ENCODE measurements at places on chromosomes 7 and 10.

- DNase-seq, result no peak
Measured at GRCh38 chr7:43612599-43613589, 30.0 kb downstream of the STK17A start.

DNA sequence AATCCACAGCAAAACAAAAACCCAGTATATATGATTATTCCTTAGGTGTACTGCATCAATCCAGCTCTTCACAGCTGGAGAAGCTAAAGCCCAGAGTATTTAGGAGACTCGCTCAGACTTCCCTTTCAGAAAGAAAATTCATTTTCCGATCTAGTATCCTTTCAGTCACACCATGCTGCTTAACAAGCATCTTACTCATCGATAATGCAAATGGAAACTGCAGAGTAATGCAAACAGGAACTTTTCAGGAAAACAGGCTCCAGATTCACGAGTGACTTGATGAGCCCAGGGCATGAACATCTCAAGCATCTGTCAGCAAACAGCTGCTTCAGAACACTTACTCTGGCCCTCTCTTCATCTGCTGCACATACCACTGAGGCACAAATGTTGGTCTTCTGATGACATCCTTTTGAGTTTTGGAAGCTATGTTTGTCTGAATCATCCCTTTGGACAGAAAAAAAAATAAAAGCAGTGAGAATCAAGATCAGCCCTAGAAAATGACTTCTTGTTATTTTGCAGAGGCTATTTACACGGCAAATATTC is 24.9 kb upstream of the ZC3HAV1L start:
- no peak for DNase-seq

DNA sequence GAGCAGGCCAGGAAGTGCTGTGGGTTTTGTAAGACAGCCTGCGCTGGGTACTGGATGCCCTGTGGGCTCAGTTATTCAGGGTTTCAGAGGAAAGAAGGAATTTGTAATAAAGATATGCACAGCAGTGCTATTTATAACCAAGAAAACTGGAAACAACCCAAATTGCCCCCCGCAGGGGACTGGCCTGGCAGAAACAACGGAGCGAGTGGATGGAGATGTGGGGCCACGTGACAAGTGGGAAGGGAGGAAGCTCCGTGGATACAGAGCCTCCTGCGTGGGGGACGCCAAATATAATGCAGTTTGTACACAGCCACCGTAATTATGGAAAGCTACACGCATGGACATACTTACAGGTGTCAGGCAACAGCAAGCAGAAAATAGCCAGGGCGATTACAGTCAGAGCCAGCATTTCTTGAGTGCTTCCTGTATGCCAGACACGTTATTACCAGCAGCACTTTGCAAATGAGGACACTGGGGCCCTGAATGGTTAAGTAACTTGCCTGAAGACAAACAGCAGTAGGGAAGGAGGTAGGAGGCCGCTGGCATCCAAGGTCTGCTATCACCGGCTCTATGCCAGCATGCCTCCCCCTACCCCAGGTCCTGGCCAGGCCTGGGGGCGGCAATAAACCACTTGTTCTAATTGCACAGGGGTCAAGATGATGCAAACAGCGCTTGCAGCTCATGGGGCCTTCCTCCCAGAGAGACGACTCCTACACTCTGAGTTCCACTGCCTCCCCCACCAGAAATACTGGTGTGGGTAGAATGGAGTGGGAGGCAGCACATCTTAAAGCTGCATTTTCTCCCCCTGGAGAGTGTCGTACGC is 8.7 kb upstream of the CAMK2B start:
- DNase-seq, result no peak

- DNase-seq, result no peak
Measured at GRCh38 chr7:104179178-104179577, 28.6 kb downstream of the ORC5 start.
